ENCODE measurements at places on chromosomes 7 and 10.

- DNase-seq, result peak; percentile 17
Observed at GRCh38 chr7:133961724-133962123, 165.4 kb upstream of the LRGUK start.

GRCh38 chr10:115818012-115818411 is 455.0 kb downstream of the GFRA1 start:
- DNase-seq, result no peak

GRCh38 chr10:93600446-93601145 is 439 bp downstream of the RBP4 start:
- DNase-seq, result no peak

DNA sequence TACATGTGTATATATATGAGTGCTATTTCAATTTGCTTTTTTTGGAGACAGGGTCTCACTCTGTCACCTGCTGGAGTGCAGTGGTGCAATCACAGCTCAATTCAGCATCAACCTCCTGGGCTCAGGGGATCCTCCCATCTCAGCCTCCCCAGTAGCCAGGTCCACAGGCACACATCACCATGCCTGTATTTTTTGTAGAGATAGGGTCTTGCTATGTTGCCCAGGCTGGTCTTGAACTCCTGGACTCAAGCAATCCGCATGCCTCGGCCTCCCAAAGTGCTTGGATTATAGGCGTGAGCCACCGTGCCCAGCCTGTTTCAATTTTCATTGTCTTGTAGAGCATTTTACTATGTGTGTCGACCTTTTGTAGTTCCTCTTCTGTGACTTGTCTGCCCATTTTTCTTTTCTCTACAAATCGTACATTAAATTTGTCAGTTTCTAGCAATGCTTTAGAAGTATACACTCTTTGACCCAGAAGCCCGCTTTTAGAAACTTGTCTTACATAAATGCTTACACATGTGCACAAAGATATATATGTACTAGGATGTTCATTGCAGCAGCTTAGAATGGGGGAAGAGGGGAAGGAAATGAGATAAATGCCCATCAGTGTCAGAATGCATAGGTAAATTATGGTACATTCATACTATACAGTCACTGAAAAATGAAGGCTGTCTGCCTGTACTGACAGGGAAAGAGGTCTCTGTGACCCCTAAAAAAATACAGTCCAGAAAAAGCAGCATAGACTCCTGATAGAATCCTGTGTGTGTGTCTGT is 12.2 kb upstream of the RFC2 start:
- no peak for DNase-seq

- DNase-seq, result peak; percentile 6
Observed at GRCh38 chr10:120948889-120949608, 97.9 kb downstream of the WDR11 start.

DNA sequence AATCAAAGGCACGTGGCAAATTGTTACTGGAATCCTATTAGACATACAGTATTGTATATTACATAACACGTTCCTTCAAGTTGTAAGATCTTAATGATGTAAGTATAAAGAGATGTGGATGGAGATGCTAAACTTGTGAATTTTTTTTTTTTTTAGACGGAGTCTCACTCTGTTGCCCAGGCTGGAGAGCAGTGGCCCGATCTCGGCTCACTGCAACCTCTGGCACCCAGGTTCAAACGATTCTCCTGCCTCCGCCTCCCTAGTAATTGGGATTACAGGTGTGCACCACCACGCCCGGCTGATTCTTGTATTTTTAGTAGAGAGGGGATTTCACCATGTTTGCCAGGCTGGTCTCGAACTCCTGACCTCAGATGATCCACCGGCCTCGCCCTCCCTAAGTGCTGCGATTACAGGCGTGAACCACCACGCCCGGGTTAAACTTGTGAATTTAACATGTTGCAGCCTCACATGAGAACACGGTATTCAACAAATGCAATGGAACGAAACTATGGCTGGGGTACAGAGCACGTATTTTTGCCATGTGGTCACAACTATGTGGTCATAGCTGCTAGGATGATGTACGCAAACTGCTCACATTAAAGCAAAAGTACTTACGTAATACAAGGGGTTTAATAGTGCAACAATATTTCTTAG is 818 bp upstream of the SUPV3L1 start:
- DNase-seq, result no peak

DNA sequence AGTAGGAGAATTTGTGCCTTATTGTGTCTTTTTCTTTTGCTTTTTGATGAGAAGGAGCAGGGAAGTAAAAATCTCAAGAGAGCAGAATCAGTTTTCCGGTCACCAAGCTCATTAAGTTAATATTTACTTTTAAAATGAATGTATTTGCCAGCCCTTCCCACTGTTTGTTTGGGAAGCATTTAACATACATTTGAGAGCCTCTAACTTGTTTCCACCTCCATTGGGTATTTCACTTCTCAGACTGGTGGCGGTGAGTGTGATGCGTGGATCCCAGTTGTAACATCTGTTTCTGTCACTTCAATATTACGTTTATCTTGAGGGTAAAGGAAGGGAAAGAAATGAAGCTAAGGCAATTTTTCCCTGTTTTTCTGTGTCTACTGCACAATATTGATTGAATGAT is 22.8 kb downstream of the CDK14 start:
- no peak for DNase-seq

DNA sequence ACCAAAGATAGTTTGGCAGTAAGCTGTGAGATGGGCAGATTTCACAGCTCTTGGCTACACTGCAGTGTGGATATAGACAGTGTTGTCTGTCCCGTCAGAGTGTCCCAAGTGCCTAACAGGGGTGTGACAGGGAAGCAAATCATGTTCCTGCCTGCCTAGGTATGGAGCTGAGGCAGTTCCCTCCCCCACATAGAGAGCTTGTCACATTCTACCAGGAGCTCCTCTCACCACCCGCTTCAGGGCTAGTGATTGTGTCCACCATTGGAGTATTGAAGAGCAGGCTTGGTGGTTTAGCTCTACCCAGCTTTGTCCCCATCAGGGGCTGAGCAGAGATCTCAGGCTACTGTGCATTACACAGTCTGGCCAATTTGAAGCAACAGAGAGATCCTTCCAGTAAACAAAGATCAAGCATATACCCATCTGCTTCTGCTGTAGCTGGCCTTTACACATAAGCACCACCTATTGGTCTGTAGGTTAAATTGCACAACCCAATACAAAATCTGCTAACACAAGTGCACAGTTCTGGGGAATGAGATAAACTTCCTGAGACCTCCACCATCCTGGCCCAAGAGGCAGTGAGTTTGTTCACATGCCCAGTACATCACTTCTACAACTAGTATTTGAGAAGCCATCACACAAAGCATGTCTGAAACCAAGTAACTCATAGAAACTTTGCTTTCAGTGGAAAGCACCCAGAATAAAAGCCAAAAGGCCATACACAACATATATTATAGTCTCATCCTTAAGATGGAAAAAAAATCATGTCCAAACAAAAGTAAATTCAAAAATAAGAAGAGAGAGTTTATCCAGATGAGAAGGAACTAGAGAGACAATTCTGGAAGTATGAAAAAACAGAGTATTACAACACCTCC is 67.3 kb downstream of the GLCCI1 start:
- peak; percentile 38 for DNase-seq

DNA sequence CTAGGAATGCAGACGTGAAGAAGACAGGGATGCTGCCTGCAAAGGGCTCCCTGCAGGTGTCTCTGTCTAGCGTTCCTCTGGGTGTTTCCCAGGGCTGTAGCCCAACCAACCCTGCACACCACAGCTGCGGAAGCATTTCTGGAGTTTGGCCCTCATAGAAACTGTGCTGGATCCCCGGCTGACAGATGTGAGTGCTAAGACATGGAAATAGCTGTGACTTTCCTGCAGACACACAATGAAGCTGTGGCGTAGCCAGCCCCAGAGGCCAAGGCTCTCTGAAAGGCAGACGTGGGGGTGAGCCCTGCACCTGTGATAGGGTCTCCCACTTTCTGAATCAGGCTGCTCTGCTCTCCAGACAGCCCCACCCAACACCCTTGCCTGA is 44.8 kb downstream of the ADCYAP1R1 start:
- no peak for DNase-seq

- no peak for DNase-seq
Observed at GRCh38 chr10:482051-482501, 207.4 kb downstream of the DIP2C start.

DNA sequence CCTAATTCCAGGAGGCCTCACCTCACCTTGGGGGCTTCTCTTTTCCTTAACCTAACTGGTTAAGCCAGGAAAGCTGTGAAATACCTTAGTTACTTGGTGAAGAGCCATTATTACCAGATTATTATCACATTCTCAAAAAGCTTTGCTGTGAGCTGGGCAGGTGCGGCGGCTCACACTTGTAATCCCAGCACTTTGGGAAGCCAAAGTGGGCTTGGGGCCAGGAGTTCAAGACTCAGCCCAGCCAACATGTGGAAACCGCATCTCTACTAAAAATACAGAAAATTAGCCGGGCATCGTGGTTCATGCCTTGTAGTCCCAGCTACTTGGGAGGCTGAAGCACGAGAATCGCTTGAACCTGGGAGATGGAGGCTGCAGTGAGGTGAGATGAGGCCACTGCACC is 102.4 kb upstream of the KLF6 start:
- no peak for DNase-seq

DNA sequence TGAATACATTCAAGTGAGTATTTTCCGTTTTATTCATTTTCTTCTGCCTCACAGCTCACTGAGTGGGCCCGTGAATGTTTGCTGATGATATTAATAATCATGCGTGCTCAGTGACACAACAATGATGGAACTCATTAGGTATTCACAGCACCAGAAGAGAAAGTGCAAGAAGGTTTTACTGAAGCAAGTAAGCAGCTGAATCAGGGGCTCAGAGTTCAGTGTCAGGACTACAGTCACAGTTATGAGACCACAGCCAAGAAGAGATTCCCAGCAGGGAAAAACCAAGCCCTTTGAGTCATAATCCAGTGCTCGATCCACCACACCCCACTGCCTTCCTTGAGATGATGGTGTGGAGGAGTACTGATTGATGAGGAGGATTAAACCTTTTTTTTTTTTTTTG is 247.4 kb downstream of the KIAA1217 start:
- DNase-seq, result no peak

Data from thymus (tissue), 14 donors.